ENCODE measurements at places on chromosomes 2 and 18.

DNA sequence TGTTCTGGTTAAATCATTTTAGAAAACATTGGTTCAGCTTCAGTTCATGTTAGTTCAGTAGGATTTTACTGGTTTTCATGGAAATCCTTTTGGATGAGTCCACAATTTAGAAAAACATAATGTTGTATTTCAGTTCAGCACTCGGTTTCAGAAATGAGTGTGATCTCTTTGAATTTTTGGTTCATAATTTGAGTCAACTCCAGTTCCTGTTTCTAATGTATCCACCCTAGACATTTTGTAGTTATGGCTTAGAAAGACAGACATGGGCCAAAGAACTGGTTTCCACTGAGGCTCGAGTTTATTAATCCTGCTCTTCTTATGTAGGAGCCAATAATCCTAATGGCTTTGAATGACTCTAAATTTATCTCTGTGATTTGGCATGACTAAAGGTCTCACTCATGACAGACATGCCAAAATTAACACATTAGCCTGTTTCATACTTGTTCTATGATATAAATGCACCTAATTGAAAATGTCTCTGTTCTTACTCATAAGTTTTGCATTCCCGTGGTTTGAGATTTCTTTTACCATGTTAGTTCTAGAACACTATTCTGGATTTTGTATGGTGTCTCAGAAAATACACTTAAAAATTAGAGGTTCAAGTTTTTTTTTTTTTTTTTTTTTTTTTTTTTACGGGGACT lies 82.3 kb upstream of the SPRED2 start:
- DNase-seq: no peak

GRCh38 chr2:229443141-229443540 lies 172.1 kb upstream of the PID1 start:
- DNase-seq: no peak

DNA sequence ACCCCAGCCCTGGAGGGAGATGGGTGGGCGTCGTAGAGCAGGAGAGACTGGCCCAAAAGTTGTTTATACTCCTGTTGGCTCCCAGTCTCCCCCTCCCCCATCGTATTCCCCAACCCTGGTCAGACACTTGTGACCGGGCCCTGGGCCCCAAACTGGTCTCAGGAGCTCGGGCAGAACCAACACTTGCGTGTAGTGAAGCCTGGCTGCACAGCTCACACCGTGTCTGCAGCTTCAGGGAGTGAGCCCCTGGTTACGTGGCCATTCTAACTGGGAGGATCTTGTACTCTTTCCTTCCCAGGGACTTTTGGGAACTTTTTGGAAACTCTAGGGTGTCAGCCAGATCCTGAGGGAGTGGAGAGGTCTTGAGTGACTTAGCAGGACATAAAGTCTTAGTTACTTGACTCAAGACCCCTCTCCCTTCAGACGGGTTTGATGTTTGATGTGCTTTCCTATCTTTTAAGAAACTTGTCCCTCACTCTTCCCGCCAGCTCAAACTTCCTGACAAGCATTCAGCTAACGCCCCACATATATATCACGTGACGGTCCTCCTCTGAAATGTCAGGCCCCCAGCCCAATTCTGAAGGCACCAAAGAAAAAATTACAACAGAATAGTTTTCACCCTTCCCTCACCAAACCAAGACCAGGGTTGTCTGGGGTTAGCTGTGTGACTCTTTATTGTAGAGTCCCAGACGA lies 2.3 kb downstream of the PKDCC start:
- no peak for DNase-seq

DNA sequence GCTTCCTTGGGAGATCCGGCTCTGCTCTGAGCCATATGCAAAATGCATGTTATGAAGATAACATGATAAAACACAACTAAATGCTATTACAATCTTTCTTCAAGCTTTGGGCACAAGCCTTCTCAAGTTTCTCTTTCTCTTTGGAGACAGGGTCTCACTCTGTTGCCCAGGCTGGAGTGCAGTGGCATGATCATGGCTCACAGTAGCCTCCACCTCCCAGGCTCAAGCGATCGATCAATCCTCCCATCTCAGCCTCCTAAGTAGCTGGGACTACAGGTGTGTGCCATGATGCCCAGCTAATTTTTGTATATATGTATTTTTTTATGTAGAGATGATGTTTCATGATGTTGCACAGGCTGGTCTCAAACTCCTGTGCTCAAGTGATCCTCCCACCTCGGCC lies 107.7 kb upstream of the SP3 start:
- no peak for DNase-seq

- DNase-seq: no peak
Measured at GRCh38 chr18:37668971-37669747, 103.6 kb upstream of the CELF4 start.

DNA sequence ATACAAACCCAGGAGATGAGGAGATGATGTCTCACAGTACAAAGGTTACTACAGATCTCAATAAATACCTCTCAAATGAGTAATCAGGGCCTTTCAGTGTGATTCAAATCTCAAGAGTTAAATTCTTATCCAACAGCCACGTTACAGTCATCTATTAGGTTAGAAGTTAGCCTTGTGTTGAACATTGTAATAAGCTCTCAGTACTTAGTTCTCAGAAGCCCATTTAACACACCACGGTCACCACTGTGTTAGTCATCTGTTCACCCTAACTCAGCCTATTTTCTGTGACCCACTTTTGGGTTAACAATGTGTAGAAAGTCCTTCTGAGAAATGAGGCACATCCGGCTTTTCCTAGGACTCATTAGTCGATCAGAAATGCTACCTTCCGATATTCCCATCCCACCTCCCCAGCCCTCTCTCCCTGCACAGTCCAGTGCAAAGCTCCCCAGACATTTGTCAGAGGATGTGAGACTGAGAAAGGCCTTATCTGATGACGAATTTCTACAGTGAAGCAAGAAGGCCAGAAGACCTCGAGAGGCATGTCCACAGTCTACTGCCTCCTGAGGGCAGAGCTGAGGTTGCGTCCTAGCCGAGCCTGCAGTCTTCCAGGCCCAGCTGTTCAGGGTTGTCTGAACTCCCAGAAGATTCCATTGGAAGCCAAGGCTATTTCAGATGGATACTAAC lies 92.6 kb downstream of the ACTR2 start:
- no peak for DNase-seq

DNA sequence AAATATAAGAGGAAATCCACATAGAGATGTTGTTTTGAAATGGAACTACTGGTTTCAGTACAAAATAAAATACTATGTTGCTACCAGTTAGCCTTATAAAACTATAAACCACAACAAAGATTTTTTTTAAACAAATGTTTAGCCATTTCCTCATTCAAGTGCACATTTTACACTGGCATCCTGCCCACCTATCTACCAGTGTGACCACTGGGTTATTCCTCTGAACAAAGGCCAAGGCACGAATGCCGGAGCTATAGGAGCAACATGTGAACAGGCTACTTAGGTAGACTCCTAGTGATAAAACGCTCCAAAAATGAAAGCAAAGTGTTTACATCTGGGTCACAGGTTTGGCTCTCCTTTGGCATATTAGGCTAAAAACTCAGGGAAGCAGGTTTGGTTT lies 31.8 kb upstream of the SULT1C4 start:
- DNase-seq: no peak

- DNase-seq: no peak
Measured at GRCh38 chr2:72579591-72580180, 246.1 kb downstream of the EXOC6B start.

GRCh38 chr18:11572201-11572600 lies 37.2 kb upstream of the SLC35G4 start:
- DNase-seq: no peak

DNA sequence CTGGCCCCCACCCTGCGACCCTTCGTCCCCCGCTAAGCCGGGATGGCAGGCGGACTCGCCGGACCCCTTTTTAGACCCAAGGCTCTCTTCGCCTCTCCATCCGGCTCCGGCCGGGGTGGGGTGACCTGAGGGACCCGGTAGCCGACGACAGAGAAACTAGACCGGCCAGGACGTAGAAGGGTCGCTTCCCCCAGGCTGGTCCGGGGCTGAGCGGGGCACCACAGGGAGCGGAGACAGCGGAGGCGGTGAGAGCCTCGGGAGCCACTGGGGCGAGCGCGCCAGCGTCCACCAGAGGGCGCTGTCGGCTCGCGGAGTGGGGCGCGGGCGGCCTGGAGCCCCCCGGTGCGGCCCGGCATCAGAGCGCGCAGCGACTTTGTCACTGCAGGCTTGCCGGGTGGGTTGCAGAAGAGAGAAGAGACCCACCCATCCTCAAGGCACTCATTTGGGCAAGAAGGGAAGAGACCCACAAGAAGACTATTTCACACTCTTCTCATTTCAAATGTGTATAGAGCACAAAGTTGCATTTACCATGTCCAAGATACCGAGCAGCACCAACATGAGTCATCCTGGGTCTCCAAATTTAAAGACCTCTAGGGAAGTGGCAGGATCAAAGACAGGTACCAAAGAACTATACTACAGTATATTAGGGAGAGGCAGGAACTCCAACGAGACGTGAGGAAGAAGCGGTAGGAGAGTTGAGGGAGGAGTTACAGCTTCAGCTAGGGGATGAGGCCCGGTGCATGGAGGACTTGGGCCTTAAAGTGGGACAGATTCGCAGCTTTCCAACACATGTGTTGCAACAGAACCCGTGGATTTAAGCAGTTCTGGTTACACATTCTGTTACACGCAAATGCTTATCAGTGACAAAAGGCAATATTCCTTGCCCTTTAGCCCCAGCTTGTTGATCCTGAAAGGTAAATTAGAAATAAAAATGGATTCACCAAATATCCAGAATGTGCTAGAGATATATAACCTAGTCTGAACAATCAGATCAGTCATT lies 7.6 kb upstream of the PRKCE start:
- DNase-seq: peak; percentile 68

DNA sequence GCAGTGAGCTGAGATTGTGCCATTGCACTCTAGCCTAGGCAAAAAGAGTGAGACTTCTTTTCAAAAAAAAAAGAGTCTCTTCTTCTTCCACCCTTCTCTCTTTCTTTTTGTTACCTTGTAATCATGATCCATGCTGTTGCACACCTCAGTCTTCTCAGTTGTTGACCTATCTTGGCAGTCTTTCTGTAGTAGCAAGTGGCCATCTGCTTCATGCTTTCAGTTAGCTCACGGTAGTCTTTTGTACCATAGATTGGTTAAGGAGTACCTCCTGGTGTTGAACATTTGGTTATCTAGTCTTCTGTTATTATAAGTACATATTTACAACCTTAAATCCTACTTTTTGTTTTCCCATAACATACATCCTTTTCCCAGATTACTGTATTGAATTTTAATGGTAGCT lies 3.1 kb downstream of the GORASP2 start:
- no peak for DNase-seq

GRCh38 chr2:42545023-42545721 lies 23.3 kb upstream of the MTA3 start:
- DNase-seq: no peak

DNA sequence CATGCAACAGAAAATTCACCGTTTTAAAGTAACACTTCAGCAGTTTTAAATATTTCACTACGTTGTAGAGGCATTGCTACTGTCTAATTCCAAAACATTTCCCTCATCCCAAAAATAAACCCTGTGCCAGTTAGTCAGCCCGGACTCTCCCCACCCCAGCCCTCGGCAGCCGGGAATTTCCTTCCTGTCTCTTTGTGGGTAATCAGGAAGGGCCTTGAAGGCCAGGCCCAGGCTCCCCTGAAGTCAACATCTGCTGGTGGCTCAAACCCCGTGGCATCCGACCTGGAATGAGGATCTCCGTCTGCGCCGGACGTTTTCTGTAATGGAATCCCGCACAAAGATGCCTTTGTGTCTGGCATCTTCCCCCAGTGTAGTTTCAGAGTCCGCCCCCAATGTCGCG lies 219.6 kb downstream of the SNTG2 start:
- DNase-seq: no peak

DNA sequence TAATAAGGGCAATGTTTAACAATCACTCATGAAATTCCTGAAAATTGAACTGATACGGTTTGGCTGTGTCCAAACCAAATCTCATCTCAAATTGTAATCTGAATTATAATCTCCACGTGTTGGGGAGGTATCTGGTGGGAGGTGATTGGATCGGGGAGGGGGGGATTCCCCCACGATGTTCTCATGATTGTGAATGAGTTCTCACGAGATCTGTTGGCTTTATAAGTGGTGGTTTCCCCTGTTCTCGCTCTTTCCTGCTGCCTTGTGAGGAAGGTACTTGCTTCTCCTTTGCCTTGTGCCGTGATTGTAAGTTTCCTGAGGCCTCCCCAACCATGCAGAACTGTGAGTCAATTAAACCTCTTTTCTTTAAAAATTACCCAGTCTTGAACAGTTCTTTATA lies 34.0 kb upstream of the SKOR2 start:
- DNase-seq: no peak

GRCh38 chr2:16739778-16740581 lies 74.3 kb upstream of the CYRIA start:
- no peak for DNase-seq

DNA sequence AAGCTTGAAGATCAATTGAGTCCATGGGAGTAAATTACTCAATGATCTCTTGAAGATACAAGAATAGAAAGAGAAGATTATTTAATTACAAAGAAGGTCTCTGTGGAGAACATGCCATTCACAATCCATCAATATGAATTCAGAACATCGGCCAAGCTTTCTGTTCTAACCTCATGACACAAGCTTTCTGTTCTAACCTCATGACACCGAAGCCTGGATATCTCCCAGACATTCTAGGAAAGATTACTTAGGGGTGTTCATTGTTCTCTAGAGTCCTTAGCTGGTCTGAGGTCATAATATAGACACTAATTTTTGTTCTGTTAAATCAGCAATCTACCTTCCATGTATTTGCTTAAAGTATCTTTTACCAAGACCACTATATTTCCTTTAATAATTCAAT lies 95.5 kb downstream of the RDH14 start:
- DNase-seq: no peak

DNA sequence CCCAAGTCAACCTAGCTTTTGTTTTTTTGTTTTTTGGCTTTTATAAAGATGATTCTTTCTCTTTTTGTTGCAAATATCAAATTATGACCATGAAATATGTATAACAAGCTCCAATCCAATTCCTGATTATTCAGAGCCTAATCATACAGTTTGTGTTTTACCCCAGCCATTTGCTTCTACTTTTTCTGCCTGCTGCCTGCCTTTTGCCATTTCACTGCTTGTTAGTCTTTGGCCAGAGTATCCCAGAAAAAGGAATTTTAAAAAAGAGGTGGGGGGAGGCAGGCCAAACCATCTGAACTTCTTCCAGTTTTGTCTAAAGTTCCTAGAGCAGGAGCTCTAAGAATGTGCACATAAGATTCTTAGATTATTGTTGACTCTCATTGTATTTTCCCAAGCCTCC lies 211.9 kb upstream of the VRK2 start:
- no peak for DNase-seq

DNA sequence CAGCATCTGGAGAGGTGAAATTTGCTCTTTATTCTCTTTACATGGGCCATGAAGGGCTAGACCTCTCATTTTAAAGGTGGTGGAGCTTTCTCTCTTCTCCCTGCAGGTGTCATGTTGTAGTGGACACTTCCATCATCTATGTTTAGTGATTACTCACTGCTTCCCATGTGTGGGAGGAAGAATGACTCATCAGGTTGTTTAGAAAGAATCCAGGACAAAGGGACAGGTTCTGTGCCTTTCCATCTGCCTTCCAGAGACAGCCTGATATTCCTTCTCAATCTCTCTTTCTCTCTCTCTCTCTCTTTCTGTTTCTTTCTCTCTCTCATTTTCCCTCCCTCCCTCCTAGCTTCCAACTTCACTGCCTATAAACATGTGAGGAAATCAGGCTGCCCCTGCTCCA lies 38.7 kb downstream of the SCG2 start:
- DNase-seq: no peak

GRCh38 chr18:37304012-37304680 lies 261.5 kb downstream of the CELF4 start:
- no peak for DNase-seq
